ENCODE measurements at places on chromosomes 7 and 10.

- DNase-seq: peak; percentile 4
Observed at GRCh38 chr7:27784399-27785053, 44.6 kb downstream of the TAX1BP1 start.

DNA sequence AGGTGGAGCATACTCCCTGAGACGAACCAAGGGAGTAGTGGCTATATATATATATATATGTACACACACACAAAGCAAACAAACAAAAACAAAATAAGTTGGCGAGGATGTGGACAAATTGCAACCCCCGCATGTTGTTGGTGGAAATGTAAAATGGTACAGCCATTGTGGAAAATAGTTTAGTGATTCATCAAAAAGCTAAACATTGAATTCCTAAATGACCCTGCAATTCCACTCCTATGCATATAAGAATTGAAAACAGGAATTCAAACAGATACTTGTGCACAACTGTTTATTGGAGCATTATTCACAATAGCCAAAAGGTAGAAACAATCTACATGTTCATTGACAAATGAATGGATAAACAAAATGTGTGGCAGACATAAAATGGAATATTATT, 407.9 kb downstream of the KCNMA1 start:
- no peak for DNase-seq

DNA sequence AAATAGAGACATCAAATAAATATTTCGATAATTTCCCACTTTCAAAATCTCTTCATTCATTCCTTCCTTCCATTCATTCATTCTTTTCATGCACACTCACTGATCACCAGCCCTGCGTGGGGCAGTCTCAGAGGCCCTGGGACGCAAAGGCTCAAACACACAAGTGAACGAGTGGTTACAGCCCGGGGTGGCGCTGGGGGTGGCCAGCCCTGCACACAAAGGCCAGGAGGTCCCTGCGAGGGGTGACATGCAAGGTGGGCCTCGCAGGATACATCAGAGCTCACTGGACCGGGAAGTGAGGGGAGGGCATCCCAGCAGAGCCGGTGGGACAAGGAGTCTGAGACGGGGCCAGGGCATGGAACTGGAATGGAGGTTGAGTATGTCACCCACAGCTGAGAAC, 29.9 kb upstream of the TTYH3 start:
- DNase-seq: no peak

- no peak for DNase-seq
Observed at GRCh38 chr7:138755842-138756590, 41.8 kb upstream of the TMEM213 start.

- DNase-seq: no peak
Observed at GRCh38 chr7:111145472-111145871, 54.5 kb downstream of the LRRN3 start.

DNA sequence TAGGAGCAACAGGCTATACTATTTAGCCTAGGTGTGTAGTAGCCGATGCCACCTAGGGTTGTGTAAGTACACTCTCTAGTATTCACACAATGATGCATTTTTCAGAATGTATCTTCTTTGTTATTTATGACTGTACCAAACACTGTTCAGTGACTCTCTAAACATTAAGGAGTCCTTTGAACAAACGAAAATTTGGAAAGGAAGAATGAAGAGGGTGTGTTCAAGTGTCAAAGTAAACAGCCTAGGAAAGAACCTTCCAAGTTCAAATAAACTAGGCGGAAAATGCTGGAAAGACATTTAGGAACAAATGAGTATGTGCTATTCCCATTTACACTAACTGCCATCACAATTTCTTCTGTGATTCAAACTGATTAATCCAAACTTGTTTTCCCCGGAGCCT, 142.4 kb downstream of the CHCHD3 start:
- no peak for DNase-seq

DNA sequence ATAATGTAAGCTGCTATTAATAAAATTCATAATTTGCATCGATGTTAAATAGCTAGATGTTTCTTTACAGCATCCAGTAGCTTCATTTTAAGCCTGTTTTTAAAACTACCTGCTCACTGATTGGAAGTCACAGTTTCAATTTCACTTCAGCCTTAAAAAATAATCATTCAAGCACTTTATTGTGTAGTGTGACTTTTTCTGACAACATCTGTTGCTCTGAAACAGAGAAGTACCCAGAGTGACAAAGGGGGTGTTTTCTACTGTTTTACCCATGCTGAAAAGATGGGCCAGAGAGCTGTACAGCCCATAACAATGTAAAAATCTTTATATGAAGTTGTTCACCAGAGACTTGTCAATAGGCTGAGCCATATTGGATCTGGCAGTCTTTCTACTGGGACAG, 437.2 kb downstream of the MDFIC start:
- no peak for DNase-seq

- no peak for DNase-seq
Observed at GRCh38 chr10:436013-436697, 253.3 kb downstream of the DIP2C start.

DNA sequence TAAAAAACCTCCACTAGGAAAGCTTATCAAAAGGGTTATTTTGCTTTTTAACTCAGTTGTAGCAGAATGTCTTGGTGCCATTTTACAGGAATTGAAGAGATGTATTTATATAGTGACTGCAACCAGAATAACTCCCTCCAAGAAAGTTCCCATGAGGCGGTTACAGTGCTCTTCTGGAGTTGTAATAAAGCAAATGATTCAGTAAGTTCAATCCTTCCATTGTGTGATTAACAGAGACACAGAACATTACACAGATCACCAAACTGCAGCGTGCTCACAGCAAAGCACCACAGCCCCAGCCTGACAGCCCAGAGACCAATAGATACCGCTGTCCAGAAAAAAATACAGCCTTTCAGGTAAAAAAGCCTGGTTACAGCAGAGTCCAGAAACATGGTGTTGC, 21.9 kb upstream of the CABCOCO1 start:
- no peak for DNase-seq

DNA sequence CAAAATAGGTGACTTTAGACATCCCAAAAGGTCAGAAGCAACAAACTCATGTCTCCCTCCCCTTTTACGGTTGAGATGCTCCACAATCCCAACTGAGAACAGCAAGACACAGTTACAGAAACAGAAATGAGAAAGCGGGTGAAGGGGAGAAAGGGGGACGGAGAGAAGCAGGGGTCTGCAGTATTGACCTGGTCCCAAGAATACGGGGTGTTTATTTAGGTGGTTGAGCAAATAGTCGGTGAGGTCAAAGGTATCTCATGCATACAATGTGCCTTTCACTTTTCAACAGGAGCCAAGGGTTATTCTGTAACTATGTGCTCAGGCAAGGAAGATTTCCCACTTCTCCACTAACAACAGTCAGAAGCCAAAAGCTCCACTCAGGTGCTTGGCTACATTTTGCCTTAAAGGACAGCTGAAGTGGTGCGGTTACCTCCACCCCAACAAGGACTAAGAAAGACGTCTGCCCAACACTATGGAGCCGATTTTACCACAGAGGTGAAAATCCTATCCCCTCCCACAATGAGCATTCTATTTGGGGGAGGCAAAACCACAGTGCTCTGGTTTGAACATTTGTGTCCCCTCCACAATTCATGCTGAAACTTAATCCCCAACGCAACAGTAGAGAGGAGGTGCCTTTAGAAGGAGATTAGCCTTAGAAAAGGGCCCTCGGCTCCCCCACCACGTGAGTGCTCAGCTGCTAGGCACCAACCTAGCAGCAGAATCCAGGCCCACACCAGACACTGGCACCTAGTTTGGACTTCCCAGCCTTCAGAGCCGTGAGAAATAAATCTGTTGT, 77.9 kb downstream of the PARD3 start:
- DNase-seq: no peak

Data from GM20000 (cell line).